Dermis microvascular lymphatic vessel endothelial cell (primary cell): ENCODE measurements at places on chromosomes 4 and X. TPM values are rescaled to one million over a fixed set of nuclear protein-coding genes. Genes with fewer than 3 reads are reported as not detected.

F11 gene
- not detected in 2 replicates for total RNA-seq

SPANXC gene
- total RNA-seq: not detected in 2 replicates

GALNTL6 gene
- not detected in 2 replicates for total RNA-seq

AADAT gene
- total RNA-seq: 0.51 and 1.4 TPM in 2 replicates

BMPR1B gene
- 0.38 and 0.51 TPM in 2 replicates for total RNA-seq

ITM2A gene
- 25.2 and 95.0 TPM in 2 replicates for total RNA-seq

YTHDC1 gene
- 24.9 and 31.6 TPM in 2 replicates for total RNA-seq

DOCK11 gene
- 0.25 and 0.26 TPM in 2 replicates for total RNA-seq

PPEF2 gene
- total RNA-seq: under 0.01 TPM in 1 of 2 replicates, not detected in the other

ZCCHC18 gene
- total RNA-seq: 1.2 and 3.3 TPM in 2 replicates

CRLF2 gene
- total RNA-seq: under 0.01 TPM in 1 of 2 replicates, not detected in the other

DNA sequence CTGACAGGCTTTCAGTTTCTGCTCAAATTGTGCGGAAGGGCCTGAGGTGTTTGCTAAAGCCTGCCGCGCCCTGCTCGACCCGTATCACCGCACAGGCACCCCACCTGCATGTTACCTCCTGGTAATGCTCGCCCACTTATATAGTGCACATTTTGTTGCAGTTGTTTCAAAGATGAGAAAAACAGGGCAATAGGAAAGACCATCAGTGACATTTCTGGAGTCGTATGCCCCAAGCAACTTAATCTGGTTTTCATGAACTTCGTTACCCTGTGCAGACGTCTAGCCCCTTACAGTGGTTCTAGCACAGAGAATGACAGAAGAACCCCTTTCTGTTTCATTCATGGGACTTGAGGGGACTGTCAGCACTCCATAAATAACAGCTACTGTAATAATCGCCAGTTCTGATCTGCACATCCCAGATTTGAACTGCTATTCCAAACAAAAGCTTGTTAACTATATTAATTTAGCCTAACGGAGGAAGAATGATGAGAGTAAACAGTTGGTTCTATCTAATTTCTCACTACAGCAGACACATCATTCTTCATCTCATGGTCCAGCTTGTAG lies 940 bp upstream of the DCTD start:
- DNase-seq: no peak

- DNase-seq: no peak
These were observed 41.3 kb upstream of the EFHC2 start for GRCh38 chrX:44384688-44385338.

- peak; percentile 11 for DNase-seq
These were observed 163.3 kb upstream of the SLC7A11 start for GRCh38 chr4:138405466-138405891.

GRCh38 chr4:143302536-143302935 lies 34.1 kb upstream of the GAB1 start:
- DNase-seq: peak; percentile 10

DNA sequence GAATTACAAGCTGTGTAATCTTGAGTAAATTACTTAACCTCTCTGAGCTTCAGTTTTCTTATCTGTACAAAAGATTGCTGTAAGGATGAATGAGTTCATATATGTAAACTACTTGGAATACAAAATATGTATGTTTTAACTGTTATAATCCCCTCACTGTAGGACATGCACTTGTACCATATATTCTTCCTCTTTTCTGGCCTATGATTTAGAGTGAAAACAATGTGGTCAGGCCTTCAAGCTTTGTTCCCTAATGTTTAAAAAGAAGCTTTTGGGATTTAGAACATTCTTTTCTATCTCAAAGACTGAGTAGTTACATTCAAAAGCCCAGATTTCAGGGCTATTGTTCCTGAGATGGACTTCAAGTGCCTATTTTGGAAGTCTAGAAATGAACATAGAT lies 26.7 kb upstream of the GPRIN3 start:
- DNase-seq: no peak

DNA sequence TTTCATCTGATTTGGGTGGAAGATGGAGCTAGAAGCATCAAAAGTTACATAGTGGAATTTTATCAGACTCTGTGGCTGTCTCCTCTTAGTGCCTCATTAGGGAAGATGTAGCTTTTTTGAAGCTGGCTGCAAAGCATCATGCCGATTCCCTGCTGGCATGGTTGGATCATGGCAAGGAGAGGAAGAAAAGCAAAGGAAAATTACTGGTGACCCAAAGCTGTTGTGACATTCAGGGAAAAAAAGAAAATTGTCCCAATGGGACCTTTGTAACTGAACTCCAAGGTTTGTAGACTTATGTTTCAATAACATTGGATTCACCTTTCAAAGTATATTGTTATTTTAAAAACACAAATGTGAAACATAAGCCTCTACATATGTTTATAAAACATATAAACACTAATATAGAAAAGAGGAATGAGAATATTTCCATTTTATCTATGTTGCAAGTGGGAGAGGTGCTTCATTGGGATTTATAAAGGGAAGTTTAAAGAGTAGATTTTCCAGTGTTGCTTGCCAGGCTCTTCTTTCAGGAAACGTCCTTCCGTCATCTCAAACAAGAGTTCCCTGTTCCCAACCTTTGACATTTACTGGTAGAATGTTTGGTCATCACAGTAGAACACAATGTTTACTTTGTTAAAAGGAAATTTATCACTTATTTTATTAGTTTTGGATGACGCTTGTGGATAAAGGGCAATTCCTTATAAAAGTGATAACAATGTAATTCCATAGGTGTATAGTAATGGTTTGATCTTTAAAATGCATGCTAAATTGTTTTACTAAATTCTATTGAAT lies 190.1 kb upstream of the GPRIN3 start:
- DNase-seq: peak; percentile 99

GRCh38 chr4:96630839-96631238 lies 790.9 kb downstream of the PDHA2 start:
- DNase-seq: no peak

DNA sequence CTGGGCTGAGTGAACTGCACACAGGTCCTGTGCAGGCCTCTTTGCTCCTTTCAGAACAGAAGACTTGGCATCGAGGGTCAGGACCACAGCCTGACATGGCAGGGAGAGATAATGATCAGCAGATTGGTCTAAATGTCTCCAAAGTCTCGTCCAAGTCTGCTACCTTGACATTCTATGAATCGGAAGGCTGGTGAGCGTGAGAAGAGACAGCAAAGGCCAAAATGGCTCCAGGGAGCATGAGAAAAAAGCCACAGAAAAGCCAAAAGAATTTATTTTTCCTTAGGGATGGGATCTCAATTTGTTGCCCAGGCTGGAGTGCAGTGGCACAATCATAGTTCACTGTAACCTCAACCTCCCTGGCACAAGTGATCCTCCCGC lies 32.3 kb upstream of the IQSEC2 start:
- no peak for DNase-seq

- DNase-seq: no peak
These were observed 16.7 kb downstream of the LGI2 start for GRCh38 chr4:25013756-25014661.

- no peak for DNase-seq
These were observed 7.8 kb upstream of the RNF128 start for GRCh38 chrX:106718709-106719108.

GRCh38 chrX:72492499-72492898 lies 80.1 kb downstream of the HDAC8 start:
- no peak for DNase-seq

DNA sequence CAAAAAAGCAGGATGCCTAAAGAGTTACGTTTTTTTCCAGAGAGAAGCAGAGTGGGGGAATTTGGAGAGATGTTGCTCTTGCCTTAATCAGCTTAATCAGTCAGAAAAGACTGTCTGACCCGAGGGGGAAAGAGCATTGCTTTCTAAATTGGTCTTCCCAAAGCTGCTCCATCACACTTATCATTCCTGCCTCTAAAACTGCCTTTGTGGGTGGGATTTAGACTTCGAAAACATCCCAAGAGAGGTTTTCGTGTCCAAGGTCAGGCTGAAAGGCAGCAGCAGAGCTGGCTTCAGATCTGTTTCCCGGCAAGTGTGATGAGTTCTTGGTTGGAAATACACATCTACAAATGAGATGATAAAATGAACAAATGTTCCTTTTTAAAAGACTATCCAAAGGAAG lies 155.2 kb downstream of the SH2D1A start:
- DNase-seq: no peak

DNA sequence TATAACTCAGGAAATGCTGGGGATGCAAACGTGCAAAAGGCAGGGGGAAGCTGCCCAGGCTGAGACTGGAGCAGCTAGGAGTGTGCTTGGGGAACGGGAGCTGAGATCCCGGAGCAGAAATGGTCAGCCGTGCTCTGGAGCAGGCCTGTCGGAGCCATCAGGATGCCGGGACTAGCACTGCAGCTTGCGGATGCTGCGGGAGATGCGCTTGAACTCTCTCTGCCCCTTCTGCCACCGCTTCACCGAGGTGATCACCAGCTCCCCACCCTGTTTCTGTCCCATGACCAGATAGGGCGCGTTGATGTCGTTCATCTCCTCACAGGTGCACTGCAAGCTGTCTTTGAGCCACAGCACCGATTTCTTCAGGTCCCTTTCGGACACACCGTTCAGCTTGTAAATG lies 7.6 kb downstream of the SFRP2 start:
- DNase-seq: no peak

- DNase-seq: peak; percentile 47
These were observed 15.8 kb upstream of the SYTL4 start for GRCh38 chrX:100747703-100748102.

DNA sequence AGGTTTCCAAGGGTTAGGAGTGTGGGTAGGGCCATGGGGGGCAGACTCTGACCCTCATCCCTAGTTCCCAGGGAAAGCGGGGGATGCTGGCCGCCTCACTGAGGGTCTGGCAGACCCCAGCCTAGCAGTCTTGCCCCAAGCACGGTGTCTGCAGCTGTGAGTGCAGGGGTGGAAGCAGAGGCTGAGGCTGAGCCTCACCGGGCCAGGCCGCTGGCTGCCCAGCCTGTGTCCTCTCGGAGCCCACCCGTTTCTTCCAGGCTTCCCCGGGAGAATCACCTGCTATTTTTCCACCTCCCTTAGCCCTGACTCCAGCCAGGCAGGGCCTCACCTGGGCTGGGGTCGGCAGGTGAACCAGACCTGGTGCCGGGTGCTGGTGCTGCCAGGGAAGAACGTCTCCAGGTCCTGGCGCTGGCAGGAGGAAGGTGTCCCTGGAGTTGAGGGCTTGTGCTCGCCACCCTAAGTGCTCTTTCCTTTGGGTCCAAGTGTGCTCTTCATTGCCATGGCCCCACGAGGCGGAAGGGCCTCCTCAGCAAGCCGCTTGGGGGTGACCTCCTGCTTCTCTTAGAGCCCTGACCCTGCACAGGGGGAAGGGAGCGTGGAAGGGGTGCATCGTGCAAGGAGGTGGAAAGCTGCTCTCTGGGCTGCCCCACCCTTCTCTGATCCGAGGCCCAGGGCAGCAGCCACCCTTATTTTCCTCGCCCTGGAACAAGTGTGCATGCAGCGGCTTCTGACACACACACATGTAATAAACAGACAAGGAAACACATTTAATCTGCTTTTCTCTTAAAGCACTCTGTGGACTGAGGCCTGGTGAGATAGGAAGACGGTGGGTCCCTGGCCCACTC lies 112.7 kb downstream of the FAM53A start:
- DNase-seq: no peak

DNA sequence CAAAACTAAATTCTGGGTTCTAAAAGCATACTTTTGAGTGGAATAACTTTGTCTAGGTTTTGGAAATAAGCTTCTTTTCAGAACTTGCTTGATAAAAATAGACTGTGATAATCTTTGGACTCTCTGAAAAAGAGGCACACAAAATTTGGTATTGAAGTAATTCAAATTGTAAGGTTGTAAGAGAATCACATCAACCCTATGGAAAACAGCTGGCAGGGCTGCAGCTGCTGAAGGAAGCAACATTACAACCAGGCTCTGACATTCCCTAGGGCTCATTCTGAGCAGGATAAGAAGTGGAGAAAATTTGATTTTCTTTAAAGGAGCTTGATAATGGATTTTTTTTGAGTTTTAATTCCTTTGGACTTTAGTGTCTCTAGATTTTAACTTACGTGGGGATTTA lies 147.6 kb downstream of the FSTL5 start:
- no peak for DNase-seq

GRCh38 chr4:148112231-148112982 lies 329.8 kb downstream of the NR3C2 start:
- DNase-seq: peak; percentile 14

GRCh38 chr4:12005471-12005870 lies 576.8 kb upstream of the HS3ST1 start:
- no peak for DNase-seq
